ENCODE measurements at places on chromosomes 1 and 21.

- DNase-seq, result no peak
Observed at GRCh38 chr1:54477153-54477561, 70.9 kb upstream of the ACOT11 start.

GRCh38 chr1:94017155-94017829 lies 103.7 kb downstream of the ABCA4 start:
- no peak for DNase-seq

DNA sequence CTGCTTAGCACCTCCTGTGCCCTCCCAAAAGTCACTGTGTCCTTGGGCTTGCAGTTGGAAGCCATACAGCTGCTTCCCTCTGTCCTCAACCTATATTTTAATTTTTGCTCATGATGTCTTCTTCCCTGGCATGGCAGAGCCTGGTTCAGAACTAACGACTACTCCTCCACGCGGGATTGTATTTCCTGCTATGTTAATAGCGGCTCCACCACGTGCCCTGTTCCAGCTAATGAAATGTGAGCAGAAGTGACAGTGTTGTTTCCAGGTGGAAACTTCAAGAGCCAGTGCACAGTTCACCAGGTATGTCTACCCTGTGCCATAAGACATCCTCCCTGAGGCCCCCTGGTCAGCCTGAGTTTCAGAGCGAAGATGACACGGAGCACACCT lies 52.1 kb downstream of the DHRS3 start:
- no peak for DNase-seq

DNA sequence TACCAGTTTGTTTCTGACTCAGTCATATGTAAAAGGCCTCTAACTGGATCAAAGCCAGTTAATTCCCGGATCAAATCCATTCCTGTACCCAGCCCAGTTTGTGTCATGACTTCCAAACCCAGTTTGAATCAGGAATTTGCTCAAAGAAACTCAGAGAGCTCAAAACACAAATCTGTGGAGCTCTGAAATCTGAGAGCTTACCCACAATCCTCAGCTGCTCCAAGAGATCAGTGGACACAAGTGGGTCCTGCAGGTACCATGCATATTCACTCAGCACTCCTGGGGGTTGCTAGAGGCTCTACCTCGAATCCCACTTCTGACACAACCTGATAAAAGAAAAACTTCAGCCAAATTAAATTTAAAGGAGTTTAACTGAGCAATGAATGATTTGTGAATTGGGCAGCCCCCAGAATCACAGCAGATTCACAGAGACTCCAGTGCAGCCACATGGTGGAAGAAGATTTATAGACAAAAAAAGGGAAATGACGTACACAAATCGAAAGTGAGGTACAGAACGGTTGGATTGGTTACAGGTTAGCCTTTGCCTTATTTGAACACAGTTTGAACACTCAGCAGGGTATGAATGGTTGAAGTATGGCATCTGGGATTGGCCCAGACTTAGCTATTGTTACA lies 11.9 kb upstream of the MRPL55 start:
- DNase-seq, result no peak

- no peak for DNase-seq
Observed at GRCh38 chr1:14982029-14982428, 171.5 kb upstream of the TMEM51 start.

DNA sequence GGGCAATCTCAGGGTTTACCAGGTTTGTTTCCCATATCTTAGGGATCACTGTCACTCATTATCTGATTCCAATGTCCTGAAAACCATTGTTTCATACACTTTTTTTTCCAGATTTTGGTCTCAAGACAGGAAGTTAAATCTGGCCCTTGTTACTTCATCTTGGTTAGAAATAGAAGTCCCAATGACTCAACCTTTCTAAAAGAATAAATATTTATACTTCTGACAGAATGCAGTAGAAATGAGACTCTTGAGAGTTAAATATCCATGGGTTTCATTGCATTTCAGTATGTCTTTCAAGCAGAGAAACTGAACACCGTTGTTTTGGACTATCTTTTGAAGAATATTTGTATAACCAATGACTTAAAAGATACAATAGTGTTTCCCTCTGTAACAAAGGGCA lies 19.8 kb upstream of the VCAM1 start:
- DNase-seq, result no peak

DNA sequence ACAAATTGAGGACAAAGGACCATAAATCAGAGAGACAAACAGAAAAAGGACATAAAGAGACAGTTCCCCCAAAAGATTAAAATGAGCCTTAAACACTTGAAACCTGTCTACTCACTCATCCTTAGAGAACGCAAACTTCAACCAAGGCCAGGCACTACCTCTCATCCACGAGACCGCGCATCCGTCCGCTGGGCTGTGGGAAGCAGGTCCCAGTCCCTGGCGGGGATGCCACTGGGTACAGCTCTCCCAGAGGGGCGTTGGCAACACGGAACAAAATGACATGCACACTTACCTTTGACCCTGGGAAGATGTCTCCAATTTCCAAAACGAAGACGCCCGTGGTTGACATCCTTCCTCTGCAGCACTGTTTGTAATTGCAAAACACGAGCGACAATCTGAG lies 16.5 kb upstream of the ADARB1 start:
- DNase-seq, result no peak

- DNase-seq, result no peak
Observed at GRCh38 chr1:23865543-23865930, 2.6 kb downstream of the FUCA1 start.

DNA sequence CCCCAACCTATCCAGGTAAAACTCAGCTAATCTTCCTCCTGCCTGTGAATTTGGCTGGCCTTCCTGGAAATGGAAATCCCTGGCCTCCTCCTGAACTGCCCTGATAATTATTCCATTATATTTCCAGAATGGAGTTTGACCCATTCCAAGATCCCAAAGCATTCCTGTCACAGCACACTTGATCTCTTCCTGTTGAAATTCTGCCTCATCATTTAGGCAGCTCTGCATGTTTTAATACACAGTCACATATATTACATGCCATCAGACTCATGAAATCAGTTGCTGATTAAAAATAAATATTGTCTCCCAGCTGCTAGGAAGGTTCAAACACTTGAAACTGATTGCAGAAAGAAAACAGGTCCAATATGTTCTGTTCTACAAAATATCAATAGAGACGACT lies 148.2 kb upstream of the PALMD start:
- DNase-seq, result no peak

DNA sequence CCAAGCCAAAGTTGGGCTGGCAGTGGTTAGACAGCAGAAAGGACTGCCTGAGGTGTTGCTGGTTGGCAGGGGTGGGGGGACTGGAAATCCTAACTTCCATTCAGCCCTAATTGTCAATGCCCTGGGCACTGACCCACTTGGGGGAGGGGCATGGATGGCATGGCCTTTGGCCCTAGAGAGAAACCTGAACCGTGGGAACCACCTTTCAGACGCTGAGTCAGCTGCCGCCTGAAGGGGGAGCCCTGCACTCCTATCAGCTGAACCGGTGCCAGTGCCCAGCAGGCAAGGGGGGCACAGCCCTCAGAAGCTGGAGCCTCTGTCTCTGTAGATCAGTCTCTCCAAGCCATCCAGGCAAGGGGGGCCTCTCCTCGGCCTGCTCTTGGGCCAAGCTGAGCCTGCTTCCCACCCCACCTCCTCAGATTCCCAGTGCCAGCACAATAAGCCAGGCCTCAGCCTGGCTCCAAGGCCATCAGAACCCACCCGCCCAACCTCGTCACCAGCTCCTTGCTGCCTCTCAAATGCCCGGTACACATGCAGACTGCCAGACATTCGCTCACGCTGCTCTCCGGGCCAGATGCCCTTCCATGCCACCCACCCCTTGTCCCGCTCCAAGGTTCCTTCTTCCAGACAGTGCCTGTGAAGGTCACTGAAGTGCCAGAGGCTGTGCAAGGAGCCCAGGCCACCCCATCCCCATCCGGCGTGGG lies 11.6 kb downstream of the TINAGL1 start:
- DNase-seq, result no peak

DNA sequence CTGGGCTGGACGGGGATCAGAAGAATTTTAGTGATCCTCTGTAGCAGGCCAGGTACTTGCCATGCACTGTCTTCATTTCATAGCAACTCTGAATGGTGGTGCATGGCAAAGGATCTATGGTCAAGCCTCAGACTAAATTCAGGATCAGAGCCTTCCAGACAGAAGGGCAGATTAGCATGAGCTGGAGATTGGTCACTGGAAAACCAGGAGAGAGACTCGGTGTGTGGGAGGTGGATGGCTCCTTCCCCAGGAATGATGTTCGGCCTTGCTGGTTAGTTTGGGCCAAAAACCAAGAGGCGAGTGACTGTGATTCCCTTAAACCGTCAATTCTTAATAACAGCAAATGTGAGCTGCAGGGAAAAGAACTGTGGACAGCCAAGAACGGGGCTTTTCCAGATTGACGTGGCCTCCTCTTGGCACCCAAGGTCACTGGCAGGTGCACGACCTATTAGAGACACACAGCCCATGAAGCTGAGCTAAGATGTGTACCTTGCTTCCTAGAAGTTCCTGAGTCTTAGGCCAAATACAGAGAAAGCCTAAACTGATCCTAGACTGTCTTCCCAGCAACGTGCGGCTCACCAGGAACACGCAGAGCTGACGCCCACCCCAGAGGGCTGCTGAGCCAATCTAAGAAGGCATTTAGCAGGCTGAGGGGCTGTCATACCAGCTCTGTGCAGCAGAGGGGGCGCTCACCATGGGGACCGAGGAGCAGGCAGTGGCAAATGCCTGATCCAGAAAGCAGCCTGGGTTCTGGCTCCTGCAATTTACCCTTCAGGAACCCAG lies 18.5 kb downstream of the ALDH4A1 start:
- DNase-seq, result peak; percentile 69

DNA sequence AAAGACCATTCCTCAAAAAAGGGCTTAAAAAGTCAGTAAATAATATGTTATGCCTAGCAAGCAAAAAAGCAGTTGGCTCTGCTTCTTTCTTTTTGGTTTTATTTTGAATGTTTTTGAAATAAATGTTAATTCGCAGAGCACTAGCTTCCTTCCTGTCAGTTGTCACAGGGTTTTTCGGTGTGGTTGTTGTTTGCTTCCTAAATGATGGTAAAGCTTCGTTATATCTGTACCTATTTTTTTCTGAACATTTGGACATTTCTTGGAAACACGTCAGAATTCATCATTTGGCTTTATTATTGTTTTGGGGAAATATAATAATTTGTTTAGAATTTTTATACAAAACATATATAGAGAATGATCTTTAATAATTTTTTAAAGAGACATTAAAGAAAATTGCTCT lies 351.9 kb upstream of the SGIP1 start:
- DNase-seq, result no peak

DNA sequence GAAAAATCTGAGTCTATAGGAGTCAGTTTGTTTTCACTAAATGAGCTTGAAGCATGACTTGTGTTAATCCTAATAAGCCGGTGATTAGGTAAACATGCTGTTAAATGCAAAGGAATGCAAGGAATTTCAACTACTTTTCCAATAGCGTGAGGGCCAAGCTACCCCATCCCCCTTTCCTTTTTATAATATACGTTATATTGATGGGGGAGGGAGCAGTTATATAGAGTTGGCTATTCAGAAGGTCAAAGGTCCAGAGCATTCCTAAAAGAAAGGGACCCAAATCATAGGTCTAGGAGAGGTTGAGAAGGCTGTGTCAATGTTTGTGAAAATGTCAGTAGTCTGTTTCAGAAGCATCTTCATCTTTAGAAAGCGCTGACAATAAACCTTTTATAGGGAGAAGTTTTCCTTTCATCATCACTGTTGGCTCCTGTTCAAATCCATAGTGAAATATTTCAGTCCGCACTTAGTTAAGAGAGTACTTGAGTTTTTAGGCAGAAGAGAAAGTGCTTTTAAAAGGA lies 3.8 kb downstream of the CCN1 start:
- no peak for DNase-seq

- no peak for DNase-seq
Observed at GRCh38 chr21:40618191-40618973, 228.6 kb downstream of the DSCAM start.

DNA sequence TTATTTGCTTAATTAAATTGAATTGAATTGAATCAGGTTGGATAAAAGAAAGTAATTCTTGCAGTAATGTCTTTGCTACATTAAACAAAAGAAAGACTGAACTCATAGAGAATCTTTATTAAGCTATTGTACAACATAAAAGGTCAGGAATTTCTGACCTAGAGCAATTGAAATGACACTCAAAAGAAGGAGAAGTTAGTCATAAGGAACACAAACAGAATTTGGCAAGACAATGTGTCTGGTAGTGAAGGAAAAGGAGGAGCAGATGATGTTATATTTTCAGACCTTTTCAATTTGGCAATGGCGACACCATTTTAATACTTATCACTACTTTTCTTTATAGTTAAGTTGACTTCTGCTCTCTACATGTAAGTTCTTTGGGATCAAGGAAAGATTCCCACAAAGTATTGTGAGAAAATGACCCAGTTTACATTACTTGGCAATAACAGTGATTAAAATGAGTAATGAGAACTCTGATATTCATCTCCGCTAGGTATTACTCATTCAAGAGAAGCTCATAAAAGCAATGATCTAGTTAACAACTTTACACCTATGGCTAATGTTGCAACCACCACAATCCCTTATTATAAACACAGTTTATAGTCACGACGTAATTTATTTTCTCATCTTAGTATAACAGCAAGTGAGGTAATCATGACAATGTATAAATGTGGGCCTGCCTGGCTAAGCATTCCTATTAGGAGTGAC lies 14.7 kb upstream of the KRTAP21-1 start:
- no peak for DNase-seq

DNA sequence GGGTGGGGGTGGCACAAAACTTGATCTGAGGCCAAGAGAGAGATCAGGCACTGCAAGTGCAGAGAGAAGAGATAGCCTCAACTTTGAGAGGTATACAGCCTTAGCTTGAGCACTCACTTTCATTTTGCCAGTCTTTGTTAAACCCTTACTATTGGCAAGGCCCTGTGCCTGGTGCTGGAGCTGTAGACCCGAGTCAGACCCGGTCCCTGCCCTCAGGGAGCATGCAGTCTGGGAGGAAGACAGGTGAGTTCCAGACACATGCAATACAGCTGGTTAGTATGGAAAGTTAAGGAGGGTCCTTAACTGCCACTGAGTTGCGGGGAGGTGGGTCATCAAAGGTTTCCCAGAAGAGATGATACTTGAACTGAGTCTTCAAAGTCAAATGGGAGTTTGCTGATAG lies 31.7 kb downstream of the RAB3B start:
- DNase-seq, result no peak

DNA sequence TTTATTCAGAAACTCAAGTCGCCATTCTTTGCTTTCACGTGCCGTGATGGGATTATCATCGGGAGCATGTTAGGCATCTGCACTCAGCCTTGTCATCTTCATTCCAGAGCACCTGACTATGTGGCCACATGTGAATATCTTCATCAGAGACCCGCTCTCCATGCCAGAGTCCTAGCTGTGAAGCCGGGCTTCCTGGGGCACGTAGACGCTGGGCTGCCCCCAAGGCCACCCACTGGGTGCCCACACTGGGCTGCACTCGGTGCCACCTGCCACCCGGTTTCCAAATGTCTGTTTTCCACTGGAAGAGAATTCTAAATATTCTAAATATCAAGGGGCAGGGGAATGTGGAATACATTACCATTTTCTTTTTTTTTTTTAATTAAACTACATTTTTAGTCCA lies 43.8 kb downstream of the SLC37A1 start:
- no peak for DNase-seq

- no peak for DNase-seq
Observed at GRCh38 chr1:230308039-230308438, 118.1 kb downstream of the PGBD5 start.

- DNase-seq, result no peak
Observed at GRCh38 chr1:200665861-200666260, 3.8 kb downstream of the DDX59 start.

- DNase-seq, result no peak
Observed at GRCh38 chr1:245678860-245679411, 524.2 kb downstream of the KIF26B start.
